ENCODE measurements at places on chromosomes 11 and 22.

DNA sequence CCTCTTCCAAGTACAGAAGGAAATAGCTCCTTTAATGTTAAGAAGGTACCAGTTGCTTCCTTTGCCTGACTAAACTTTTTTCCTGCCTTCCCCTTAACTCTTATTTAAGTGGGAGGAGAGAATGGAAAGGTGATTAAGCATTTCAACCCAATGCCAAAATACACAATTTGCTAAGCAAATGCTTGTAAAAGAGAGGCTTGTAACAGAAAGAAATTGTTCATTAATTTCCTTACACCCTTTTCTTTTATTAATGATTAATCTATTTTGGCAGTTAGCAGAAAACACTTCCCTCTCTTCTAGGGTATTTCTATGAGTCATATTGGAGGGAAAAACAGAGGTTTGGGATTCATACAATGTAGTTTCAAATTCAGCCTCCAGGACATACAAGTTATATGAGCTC is 427.6 kb upstream of the FAT3 start:
- DNase-seq = no peak

- no peak for DNase-seq
Measured at GRCh38 chr11:88435415-88435814, 97.9 kb upstream of the CTSC start.

DNA sequence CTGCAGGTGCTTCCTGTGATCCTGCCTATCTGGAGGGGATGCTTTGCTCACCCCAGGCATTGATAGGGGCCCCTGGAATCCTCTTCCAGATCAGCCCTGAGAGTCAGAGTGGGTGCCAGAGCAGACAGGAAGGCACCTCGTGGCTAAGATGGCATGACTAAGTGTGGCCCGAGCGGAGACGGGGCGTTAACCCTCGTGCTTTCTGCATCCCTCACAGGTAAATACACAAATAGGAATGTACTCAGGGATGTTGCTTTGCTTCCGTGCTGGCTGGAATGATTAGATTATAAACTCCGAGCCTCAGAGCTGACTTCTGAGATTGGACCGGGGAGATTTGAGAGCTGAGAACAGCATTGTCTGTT is 312.7 kb upstream of the B3GAT1 start:
- no peak for DNase-seq

- no peak for DNase-seq
Measured at GRCh38 chr11:127997594-127997993, 589.8 kb downstream of the ETS1 start.

DNA sequence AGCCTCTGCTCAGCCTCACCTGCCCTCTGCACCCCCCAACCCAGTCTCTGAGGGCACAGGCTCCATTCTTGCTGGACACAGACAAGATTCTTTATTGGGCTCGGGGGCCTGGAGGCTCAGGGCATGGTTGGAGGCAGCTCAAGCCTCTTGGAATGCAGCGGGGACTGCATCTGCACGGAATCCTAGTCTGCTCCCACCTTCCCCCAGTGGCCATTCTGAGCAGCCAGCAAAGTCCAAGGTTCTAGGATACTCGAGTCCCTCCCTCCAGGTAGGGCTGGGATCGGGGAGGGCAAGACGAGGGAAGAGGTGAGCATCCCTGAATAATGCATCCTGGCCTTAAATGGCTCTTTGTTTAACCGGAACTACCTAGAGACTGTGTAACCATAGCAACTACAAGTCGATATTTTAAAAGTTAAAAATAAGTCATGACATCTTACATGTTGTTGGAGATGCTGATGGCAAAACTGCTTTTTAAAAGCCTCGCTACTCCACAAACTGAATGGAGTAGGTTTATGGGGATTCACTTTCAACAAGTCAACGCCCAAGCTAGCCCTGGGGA is 10.7 kb upstream of the IGSF22 start:
- DNase-seq = no peak

DNA sequence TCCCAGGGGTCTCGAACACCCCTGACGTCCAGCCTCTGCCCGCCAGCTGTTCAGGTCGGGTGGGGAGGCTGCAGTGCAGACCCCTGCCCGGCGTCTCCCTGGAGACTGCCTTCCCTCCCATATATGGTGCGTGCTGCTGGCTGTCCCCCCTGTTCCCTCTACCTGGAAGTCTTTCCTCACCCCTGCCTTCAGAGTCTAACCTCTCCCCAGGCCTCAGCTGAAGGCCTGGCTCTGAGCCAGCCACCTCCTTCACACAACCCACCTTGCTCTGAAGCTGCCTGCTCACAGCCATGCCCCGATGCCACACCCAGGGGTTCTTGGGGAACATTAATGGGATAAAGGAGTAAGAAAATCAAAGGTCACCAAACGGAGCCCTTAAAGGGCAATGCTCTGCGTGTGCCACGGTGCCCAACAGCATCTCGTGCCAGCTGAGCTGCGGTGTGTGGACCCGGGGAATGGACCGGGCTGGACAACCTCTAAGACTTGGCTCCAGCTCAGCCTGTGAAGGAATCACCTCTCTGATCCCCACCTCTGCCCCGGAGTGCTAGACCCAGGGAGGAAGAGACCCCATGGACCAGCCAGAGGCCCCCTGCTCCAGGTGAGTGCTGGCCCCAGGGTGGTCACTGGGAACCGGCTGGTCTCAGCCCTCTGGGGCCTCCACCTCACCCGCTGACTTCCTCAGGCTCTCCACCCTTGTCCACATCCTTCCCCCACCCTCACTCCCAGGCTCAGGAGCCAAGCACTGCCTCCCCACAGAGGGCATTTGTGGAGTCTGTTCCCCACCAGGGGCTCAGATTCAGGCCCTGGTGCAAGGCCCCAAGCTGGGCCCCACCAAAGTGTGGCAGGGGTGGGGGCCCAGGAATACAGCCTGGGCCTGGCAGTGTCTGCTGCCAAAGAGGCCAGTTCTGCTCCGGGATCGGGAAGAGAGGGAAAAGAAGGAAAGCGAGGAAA is at the start of gene NLRP6:
Gene NLRP6, plus strand, starts transcription at position 407 of the 951 bp plus-strand sequence. Its CDS starts 163 bp downstream, at position 570.
- DNase-seq = no peak

Data from HAP-1 (cell line).